ENCODE measurements at places on chromosomes 11 and 22. TPM values are rescaled to one million over a fixed set of nuclear protein-coding genes. Genes with fewer than 3 reads are reported as not detected.

The KRTAP5-10 gene
- total RNA-seq, result 1.1 TPM

GRCh38 chr11:64842851-64843685 is 1.4 kb downstream of the CDC42BPG start:
- H3K4me3 ChIP-seq, result peak overlapping the region; percentile 62
- no peaks in the 10 kb centered on the region for H3K27me3 ChIP-seq
- H3K27ac ChIP-seq, result peak overlapping the region; percentile 93
- peaks cover 31% of the 10 kb centered on the region for H3K4me1 ChIP-seq
- H3K36me3 ChIP-seq, result peaks cover 24% of the 10 kb centered on the region

DNA sequence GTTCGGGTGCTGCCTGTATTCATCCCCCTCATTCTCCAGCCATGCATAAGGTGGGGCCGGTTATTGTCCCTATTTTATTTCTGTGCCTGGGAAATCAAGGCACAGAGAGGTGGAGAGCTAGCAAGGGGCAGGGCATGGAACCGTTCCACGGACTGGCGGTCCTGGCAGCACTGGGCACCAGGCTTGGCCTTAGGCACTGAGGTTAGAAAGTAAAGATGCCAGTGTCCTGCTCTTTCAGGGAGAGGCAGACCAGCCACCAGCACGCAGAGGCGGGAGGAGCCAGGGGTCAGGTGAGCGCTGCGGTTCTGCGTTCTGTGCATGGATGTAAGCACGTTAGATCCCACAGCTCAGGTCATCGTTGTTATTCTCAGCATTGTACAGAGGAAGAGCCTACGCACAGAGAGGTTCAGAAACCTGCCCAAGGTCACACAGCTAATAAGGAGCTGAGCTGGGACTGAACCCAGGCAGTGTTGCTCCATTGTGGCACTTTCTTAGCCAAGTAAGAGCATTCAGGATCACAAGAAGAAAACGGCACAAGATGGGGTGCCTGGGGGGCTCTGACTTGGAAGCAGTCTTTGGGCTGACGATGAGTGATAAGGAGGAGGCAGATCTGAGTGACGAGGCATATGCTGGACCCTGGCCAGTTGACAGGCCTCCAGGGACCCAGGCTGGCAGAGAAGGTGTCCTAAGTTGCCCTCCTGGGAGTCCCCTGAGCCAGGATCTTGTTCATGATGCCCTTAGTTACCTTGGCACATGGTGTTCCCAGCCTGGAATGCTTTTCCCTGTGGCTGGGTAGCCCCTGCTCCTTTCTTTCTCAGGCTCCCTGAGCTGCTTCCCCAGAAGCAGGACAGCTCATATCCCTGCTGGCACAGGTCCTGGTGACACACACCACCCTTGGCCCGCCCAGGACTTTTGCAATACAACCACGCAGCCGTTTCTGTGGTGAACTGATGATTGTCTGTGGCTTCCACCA is 41.1 kb downstream of the OSBPL5 start:
- no peaks in the 10 kb centered on the region for H3K27me3 ChIP-seq
- peaks cover 45% of the 10 kb centered on the region for H3K4me1 ChIP-seq
- H3K27ac ChIP-seq, result peak overlapping the region; percentile 78
- DNase-seq, result peak; percentile 94
- H3K36me3 ChIP-seq, result peaks cover 42% of the 10 kb centered on the region

- H3K27ac ChIP-seq, result no peak overlapping the region
- H3K4me3 ChIP-seq, result no peak overlapping the region
- no peaks in the 10 kb centered on the region for H3K36me3 ChIP-seq
- no peaks in the 10 kb centered on the region for H3K4me1 ChIP-seq
- no peaks in the 10 kb centered on the region for H3K27me3 ChIP-seq
- no peak for DNase-seq
These were observed 215.2 kb upstream of the CHORDC1 start for GRCh38 chr11:90438069-90438468.

DNA sequence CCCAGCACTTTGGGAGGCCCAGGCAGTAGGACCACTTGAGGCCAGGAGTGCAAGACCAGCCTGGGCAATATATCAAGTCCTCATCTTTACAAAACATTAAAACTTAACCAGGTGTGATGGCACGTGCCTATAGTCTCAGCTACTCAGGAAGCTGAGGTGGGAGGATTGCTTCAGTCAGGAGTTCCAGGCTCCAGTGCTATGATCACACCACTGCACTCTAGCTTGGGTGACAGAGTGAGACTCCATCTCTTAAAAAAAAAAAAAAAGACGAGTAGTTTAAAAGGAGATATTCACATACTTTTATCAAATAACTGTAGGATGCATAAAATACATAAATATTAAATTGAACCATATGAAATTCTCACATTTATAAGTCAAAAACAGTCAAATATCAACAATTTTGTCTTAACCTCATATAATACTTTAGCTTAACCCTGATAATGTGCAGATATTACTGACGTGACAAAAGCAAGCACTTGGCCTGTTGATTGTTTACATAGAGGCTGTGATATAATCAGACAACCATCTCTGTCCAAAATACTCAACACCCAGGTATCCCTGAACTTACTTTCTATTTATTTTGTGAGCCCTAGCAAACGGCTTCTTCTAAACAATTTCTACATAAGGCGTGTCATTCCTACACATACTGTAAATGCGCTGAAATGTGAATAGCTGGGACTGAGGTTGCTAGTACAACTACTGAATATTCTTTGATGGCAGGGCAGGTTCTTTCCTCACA is 57.0 kb downstream of the PRCP start:
- H3K4me1 ChIP-seq, result no peaks in the 10 kb centered on the region
- H3K27ac ChIP-seq, result no peak overlapping the region
- H3K4me3 ChIP-seq, result no peak overlapping the region
- DNase-seq, result no peak

DNA sequence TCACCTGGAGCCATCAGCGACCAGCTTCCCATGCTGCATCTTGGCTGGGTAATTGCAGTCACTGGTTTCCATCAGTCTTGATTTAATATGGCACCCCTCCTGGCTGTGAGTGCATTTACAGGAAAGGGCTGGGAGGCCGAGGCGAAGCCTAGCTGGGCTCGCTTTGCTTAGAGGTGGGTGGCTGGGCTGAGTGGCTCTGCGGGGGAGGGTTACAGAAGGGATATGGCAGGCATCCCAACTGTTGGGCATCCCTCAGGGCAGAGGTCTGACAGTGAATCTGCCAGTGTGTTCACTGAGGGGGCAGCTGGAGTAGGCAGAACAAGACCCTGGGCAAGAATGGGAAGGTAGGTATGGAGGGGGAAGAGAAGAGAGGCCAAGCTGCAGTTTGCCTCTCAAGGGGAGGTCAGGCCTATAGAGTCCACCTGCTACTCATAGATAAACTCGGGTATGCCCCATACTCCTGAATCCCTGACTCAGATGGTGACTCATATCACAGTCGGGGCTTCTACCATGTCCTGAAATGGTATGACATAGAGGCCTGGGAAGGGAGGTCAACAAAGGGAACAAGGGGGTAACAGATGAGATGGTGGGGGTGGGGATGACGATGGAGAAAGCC is 77.5 kb upstream of the PHOX2A start:
- H3K4me3 ChIP-seq, result no peak overlapping the region
- peaks cover 9% of the 10 kb centered on the region for H3K36me3 ChIP-seq
- no peaks in the 10 kb centered on the region for H3K27me3 ChIP-seq

DNA sequence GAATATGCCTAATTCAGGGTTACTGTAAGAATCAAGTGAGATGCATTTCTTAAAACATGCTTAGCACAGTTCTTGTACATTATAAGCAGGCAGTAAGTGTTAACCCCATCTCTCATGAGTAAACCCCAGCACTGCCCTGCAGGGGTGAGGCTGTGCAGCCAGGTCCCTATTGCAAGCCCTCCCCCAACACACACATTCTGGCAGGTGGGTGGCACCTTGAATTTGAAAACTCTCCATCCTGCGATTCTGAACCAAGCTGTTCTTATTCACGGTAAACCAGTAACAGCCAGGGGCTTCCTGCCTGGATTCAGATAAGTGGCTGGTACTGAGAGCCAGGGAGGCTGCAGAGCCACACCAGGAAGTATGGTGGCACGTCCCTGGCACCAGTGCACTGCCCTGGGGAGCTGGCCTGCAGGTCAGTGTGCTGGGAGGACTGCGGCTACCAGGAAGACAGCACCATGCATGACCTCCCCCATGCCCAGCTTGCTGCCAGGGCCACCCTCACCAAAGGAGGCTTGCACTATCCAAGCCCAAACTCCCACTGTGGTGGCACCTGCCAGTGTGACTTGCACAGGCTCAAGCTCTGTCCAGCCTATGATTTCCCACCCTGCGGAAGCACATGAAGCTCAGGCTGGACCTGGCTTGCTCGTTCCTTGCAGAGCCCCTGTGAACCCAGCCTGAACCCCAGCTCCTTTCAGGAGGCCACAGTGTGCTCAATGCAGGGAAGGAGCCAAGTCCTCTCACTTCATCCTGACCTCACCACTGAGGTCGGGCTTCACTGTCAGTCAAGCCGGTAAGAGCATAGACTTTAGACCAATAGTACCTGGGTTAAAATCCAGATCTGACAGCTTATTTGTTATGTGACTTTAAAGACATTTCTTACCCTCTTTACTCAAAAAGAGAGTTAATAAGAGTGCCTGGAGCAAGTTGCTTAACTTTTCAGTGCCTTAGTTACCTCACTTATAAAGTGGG is 88.1 kb downstream of the MICAL2 start:
- H3K27ac ChIP-seq, result no peak overlapping the region
- H3K4me1 ChIP-seq, result peaks cover 18% of the 10 kb centered on the region
- H3K27me3 ChIP-seq, result no peaks in the 10 kb centered on the region
- H3K36me3 ChIP-seq, result no peaks in the 10 kb centered on the region
- no peak overlapping the region for H3K4me3 ChIP-seq
- peak; percentile 68 for DNase-seq

GRCh38 chr11:105357764-105358163 is 218.2 kb upstream of the CARD18 start:
- H3K36me3 ChIP-seq, result no peaks in the 10 kb centered on the region
- H3K4me3 ChIP-seq, result no peak overlapping the region
- DNase-seq, result no peak
- H3K27me3 ChIP-seq, result no peaks in the 10 kb centered on the region
- H3K27ac ChIP-seq, result no peak overlapping the region
- H3K4me1 ChIP-seq, result no peaks in the 10 kb centered on the region

The IGLL5 gene
- total RNA-seq, result not detected

The AKIP1 gene
- 4.6 TPM for total RNA-seq

GRCh38 chr22:49380828-49381114 is 446.9 kb downstream of the BRD1 start:
- H3K27ac ChIP-seq, result no peak overlapping the region
- peak; percentile 8 for DNase-seq
- H3K4me1 ChIP-seq, result no peaks in the 10 kb centered on the region
- H3K4me3 ChIP-seq, result no peak overlapping the region
- H3K36me3 ChIP-seq, result no peaks in the 10 kb centered on the region

The SREBF2 gene
- 97.5 TPM for total RNA-seq

The LIN7C gene
- total RNA-seq, result 31.7 TPM

The TRPC6 gene
- 2.0 TPM for total RNA-seq
